ENCODE measurements at places on chromosomes 3 and 15.
A peak's percentile ranks its signal among the peaks of the same experiment; 100 is the strongest.

GRCh38 chr15:28986108-28986507 lies 100.3 kb downstream of the APBA2 start:
- ATAC-seq: no peak

GRCh38 chr15:96804754-96805153 lies 474.3 kb downstream of the NR2F2 start:
- ATAC-seq: no peak

- peak; percentile 85 for ATAC-seq
Observed at GRCh38 chr15:73704869-73705645, 20.9 kb downstream of the CD276 start.

DNA sequence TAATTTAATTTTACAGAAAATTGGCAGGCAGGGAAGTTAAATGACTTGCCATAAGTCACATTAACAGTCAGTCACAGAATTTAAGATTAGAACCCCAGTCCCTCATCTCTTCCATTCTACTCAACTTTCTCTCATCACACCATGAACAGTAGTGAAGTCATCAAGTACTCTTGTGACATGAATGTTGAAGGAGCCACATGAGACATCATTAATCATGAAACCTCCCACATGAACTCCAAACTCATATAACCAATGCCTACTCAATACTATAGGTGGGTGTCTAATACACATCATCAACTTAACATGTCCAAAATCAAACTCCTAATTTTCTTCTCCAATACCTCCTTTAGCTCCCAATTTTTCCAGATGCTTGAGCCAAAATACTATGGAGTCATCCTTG lies 19.5 kb downstream of the PHC3 start:
- ATAC-seq: no peak

DNA sequence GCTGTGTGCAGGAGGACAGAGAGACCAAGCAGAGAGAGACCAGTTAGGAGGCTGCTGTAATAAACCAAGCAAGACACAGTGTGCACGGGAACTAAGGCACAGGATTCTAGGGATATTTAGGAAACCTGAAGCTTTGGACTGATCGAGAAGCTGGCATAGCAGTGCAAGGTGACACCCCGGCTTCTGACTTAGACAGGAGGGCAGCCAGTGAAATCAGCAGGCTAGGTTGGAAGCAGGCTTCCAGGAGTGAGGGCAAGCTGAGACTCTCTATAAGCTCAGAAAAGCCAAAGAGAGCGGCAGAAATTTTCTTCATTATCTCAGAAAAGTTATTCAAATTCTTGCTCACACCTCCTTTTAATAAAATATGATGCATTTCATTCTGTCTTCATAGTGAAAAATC lies 104.6 kb downstream of the LIPC start:
- no peak for ATAC-seq

GRCh38 chr3:23199649-23200048 lies 3.5 kb upstream of the UBE2E2 start:
- no peak for ATAC-seq

DNA sequence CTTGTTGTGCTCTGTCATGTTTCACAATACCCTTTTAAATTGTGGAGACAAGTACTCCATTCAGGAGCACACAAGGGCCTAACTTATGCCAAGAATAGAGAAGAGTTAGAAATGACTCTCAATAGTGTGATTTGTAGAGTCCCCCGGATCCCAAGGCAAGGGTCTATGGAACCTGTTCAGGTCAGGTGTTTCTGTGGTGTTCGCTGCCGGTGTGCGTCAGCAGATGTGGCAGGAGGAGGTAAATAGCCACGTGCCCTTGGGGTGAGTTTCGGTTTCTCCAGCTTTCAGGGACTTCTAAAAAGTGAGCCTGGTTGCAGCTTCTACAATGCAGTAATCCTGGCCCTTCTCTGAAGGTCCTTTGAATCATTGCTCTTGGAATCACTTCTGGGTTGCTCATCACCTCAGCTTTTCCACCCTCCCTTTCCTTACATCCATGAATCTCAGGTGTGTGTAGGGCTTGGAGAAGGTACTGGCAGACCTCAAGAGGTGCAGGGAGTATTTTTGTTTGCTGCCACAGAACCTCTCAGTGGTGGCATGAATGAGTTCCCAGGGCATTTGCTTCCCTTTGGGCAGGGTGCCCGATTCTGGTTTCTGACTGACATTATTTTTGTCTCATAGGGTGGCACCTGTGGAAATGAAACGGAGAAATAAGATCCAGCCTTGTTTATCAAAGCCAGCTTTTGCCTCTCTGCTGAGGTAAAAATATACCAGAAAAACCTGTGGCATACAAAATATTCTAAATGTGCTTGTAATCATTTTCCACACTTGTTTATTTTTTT lies 7.3 kb downstream of the ST3GAL6 start:
- ATAC-seq: no peak

DNA sequence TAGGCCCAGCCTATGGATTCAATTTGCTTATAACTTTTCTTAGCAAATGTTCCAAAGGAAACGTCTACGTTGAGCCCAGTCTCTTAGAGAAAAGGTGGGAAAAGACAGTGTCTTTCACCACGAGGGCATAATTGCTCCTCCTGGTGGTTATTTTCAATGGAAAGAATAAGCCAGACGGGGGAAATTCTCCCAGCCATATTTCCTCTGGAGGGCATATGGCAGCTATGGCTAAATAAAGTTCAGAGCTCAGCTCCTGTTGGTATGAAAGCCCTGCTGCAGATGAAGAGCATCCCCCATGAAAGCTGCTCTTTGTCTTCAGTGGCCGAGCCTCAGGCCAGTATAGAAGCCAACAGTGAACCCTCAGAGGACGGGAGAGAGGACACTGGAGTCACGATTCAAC lies 297.9 kb downstream of the RYR3 start:
- peak; percentile 56 for ATAC-seq

DNA sequence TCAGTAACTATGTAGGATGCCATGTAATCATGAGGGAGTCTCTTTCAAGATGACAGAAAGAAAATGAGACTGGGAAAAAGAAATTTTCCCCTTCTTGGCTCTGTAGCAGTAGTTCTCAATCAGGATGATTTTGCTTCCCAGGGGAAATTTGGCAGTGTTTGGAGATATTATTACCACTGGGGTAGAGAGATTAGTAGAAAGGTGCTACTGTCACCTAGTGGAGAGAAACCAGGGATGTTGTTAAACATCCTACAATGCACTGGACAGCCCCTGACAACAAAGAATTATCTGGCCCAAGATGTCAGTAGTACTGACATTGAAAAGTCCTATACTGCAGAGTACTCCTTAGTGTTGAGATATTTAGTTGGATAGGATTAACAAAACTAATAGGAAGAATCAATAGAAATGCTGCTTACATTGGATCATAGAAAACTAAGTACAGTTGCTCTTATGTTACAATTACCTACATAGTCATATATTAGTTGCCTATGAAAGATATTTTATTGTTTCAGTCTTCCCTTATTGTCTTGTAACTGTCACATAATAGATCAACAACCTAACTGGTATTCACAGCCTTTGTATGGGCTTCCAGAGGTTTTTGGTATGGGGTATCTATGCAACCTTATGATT lies 433.3 kb downstream of the RAP2B start:
- peak; percentile 92 for ATAC-seq

- peak; percentile 73 for ATAC-seq
Observed at GRCh38 chr3:189202583-189202982, 30.8 kb downstream of the TPRG1 start.

- no peak for ATAC-seq
Observed at GRCh38 chr15:77196381-77196780, 125.5 kb upstream of the TSPAN3 start.

- no peak for ATAC-seq
Observed at GRCh38 chr3:15081960-15082664, 16.8 kb downstream of the RBSN start.

DNA sequence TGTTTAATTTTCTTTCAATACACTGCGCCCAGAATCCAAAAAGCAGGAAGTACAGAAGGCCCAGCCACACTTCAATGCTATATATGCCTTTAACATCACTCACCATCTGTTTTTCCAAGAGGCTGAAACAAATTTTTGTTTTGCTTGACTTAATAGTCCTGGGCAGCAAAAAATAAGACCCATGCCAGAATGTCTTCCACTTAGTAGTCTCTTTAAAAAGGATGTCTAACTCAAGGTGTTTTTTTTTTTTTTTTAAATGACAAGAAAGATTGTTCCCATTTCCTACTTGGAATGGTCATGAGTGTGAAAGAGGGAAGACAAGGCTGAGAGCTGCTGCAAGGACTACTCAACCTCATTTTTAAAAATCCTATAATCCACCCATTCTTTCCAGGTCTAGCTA lies 590.3 kb upstream of the SGO1 start:
- ATAC-seq: no peak

- no peak for ATAC-seq
Observed at GRCh38 chr3:52218937-52219650, 6.4 kb downstream of the TLR9 start.

DNA sequence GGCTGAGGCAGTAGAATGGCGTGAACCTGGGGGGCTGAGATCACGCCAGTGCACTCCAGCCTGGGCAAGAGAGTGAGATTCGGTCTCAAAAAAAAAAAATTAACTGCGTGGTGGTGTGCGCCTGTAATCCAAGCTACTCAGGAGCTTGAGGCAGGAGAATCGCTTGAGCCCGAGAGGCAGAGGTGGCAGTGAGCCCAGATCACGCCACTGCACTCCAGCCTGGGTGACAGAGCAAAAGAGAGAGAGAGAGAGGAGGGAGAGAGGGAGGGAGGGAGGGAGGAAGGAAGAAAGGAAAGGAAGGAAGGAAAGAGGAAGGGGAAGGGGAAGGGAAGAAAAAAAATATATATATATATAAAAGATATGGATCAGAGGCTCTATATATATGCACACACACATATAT lies 6.0 kb downstream of the TM4SF19 start:
- ATAC-seq: no peak

- no peak for ATAC-seq
Observed at GRCh38 chr3:151404316-151404715, 19.8 kb upstream of the P2RY12 start.

- ATAC-seq: no peak
Observed at GRCh38 chr3:196790636-196791035, 51.0 kb downstream of the PAK2 start.

DNA sequence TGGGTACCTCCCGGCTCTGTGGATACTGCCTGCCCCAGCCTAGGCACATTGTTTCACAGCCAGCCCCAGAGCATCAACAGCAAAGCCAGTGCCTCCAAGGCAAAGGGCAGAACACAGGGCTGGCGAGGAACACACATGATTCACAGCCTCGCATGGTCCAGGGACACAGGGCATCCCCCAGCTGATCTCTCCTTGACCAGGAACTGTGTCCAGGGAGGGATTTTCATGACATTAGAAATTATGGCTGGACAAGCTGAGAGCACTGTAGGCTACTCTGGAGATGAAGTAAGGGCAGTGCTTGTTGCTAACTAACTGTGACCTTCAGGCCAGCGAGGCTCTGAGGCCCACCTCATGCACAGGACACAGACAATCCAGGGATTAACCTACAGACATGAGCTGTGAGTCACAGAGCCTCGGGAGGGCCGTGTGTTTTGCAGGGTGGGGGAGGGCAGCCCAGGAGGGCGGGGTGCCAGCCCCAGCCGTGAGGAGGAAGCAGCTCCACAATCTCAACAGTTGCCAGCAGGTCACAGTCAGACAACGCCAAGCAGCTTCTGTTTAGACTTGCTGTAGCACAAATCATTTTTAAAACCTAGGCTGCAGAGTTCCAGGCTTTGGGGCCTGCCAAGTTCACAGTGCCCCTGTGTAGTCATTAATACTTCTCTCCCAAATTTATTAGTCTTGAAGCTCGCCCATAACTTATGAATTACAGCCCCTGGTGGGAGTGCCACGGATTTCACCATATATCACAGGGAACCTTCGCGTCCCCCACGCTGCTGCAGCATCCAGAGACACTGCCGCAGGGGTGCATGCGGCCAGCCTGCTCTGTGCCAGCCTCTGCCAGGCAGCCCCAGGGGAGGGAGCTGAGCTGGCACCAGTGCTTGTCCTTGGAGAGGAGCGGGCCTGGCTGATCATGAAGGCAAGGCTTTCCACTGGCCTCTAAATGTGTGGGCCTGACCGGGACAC lies 114.7 kb downstream of the ETFA start:
- ATAC-seq: peak; percentile 81

- ATAC-seq: no peak
Observed at GRCh38 chr3:14237457-14237856, 58.8 kb downstream of the LSM3 start.

DNA sequence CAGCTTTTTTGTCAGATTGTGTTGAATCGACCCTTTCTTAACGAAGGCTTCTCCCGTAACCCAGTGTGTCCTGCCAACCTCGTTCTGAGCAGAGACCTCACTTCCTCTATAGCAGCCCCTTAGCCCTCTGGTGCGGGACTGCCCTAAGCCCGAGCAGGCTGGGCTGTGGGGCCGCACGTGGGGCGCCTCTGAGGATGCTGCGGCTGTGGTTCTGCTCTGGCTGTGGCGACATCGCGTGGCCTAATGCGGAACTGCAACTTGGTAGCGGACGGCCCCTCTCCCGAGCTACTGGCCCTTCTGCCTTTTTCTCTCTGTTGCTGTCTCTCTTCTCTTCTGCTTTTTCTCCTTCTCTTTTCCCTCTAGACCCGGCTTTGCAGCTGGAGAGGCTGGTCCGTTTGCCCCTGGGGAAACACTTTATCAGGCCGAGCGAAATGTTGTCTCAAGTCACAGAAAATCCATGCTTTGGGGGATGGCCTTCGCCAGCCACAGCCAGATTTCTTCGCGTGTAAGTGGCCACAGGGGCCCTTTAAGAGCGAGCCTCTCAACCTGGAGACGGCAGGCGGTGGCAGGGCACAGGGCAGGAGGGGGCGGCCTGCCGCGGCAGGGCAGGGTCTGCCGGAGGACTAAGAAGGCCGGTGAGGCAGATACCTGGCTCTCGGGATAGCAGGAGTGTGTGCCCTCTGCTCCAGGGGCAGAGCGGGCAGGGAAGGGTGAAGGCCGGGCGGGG lies 19.4 kb upstream of the KIF23 start:
- peak; percentile 89 for ATAC-seq

DNA sequence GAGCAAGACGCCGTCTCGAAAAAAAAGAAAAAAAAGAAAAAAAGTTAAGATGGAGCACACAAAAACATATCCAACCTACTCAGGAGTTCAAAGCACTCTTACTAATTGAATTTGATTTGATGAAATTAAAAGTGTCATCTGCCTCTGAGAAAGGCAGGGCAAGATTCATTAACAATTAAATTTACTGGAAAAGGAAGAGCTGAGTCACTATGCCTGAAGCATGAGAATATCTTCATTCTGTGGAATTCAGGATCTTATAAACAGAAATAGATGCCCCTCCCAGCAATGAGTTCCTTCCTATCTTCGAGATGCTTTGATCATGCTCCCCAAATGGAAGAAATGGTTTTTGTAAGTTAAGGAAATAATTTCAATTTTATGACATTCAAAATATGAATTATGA lies 61.0 kb upstream of the ST3GAL6 start:
- peak; percentile 77 for ATAC-seq
